Mesenteric fat pad (tissue), 1 donor: ENCODE measurements at places on chromosomes 5 and 9. TPM values are rescaled to one million over a fixed set of nuclear protein-coding genes. Genes with fewer than 3 reads are reported as not detected.

Gene TMEM174
- total RNA-seq = not detected

Gene NPDC1
- 95.3 TPM for total RNA-seq

Gene GDA
- 0.32 TPM for total RNA-seq

Gene ALDH1A1
- 136 TPM for total RNA-seq

Gene CDHR2
- 0.45 TPM for total RNA-seq

DNA sequence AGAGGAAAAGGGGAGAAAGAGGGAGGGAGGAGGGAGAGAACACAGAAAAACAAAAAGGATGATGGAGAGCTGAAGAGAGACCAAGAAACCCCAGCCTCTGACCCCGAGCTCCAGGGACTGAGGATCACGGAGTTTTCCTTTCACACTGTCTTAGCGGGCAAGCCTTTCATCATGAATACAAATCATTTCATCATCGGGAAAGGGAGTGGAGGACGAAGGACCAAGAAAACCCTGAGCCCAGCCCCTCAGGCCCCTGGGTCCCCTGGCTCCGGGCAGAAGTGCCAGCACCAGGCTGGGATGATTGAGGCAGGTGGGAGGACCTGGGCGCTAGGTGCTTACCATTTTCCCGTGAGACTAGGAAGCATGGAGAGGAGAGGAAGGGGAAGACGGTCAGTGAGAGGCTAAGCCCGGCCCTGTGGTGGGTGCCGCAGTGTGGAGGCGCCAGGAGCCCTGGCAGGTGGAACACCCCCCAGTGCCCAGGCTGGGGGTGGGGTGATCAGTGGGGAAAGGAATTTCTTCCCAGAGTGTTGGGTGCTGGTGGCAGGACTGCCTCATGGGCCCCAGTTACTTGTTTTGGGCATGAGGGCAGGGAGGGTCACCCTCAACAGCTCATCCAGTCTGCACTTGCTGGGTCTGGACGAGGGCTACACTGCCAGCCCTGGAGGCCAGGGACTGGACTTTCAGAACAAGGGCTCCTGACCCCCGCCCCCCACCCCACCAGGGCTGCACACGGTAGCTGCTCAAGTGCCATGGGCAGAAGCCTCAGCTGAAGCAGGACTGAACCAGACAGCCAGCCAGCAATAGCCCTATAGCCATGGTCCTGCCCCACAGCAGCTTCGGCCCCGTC, 49.0 kb upstream of the SARDH start:
- DNase-seq = no peak

DNA sequence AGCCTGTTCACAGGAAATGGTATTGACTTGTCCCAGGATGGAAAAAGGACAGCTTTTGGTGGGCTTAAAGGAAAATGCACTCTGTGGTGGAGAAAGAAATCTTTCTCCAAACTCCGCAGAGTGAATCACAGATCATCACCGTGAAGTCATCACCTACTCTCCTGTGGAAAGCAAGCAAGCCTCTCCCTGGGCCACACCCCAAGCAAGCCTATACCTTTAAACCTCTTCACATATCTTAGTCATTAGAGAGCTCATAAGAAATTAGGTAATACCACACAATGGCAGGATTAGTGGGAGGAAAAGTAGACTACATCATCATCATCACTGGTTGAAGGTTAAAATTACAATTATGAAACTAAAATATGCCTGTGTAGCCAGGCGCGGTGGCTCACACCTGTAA, 23.2 kb downstream of the TLE1 start:
- DNase-seq = no peak

DNA sequence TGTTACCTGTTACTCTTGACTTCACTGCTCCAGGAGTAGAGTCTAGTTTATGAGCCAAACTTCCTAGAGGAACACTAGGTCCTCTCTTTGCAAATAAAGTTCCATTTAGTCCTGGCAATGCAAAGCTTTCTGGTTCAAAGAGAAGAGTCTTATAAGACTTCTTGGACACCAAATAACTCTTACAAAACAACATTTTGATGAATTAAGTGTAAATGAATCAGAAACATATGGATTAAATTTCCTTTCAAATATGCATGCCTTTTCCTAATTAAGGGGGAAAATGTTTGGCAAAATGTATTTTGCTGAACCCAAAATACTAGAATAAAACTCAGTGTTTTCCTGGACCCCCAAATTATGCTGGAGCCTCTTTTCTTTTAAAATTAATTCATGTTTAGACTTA, 388.0 kb downstream of the FGF10 start:
- no peak for DNase-seq

- DNase-seq = no peak
Measured at GRCh38 chr5:142156839-142157463, 48.4 kb downstream of the NDFIP1 start.

DNA sequence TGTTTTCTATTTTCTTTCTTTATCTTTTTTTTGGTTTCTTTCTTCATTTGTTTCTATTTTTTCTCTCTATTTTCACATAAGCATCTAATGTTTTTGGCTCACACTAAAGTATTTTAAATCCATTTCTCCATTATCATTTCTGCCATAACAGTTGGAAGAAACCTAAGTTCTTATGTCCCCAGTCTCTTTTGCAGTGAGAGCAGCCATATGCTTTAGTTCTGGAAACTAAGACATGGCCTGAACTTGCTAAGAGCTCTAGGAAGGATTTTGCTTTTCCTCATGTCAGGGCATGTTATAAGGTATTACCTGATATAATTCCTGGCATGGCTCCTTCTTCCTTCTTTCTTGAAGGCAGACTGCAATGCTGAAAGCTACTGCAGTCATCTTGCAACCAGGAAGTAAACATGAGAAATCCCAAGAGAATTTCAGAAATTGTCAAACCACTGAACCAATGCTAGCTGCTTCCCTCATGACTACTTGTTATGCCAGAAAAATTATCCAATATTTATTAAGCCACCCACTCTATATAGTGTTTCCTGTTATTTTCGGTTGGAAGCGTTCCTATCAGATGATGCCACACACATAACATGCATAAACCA, 171.1 kb downstream of the TAF11L14 start:
- DNase-seq = no peak

- DNase-seq = no peak
Measured at GRCh38 chr9:38092200-38092524, 23.1 kb upstream of the SHB start.

DNA sequence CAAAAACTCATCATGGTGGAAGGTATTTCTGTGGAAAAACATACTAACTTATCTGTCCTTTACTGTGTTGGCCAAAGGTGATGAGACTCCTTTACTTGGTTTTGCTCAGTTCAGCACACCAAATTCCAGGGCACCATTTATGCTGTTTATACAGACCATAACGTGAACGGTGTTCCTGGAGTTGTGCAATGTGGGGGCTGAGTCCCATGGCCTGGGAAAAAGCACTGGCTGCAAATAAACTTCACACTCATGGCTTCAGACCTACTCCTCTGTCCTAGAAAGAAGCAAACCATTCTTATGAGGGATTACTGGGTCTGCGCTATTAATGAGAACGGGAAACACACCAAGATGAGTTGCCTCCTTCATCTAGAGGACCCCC, 10.4 kb downstream of the FREM1 start:
- no peak for DNase-seq

DNA sequence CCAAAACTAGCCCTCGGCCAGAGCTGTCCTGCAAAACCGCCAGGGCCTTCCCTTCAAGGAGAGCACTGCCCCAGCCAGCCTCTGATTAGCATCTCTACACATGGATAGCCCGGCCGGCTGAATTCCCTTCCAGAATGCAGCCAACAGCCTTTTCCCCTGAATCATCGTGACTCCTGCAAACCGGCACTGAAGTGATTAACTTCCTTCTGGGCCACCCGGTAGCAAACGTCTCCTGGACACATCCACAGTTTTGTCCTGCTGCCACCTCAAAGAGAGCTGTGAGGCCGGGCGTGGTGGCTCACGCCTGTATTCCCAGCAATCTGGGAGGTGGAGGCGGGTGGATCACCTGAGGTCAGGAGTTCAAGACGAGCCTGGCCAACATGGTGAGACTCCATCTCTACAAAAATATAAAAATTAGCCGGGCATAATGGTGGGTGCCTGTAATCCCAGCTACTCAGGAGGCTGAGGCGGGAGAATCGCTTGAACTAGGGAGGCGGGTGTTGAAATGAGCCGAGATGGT, 21.1 kb upstream of the EEIG1 start:
- no peak for DNase-seq
